ENCODE measurements at places on chromosomes 5 and 9.

- no peak for DNase-seq
Observed at GRCh38 chr5:39399135-39400036, 25.4 kb downstream of the DAB2 start.

GRCh38 chr5:165805756-165806155 lies 2300.3 kb downstream of the MAT2B start:
- DNase-seq, result no peak

DNA sequence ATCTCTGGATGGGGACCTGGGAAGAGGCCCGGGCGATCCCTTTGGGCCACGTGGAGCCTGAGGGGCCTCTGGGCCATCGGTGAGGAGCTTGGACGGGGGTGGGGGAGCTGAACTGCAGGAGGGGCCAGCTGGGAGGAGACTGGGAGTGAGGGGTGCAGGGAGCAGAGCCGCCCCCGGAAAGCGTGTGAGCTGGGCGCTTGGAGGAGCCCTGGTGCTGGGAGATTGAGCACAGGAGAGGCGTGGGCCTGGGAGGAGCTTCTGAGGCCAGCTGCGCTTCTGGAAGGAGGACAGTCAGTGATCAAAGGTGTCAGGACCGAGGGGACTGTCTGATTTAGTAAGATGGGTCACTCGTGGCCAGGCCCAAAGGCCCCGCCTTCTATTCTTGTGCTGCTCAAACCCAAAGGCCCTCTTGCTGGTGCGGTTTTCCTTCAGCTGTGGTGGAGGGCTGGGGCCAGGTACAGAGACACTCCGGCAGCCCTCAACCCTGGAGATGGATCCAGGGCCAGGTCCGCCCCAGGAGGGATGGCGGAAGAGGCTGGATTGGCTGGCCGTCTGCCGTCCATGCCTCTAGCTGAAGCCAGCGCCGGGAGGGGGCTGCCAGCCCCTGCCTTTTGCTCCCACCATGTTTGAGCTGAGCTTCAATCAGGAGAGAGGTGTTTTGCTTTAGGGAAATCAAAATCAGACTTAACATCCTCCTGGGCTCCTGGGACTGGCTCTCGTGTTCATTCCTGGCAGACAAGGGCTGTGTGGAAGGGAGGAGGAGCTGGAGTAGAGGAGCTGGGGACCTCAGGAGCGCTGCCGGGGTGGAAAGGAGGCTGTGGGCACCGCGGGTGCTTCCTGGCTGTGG lies 21.6 kb downstream of the NCS1 start:
- no peak for DNase-seq

DNA sequence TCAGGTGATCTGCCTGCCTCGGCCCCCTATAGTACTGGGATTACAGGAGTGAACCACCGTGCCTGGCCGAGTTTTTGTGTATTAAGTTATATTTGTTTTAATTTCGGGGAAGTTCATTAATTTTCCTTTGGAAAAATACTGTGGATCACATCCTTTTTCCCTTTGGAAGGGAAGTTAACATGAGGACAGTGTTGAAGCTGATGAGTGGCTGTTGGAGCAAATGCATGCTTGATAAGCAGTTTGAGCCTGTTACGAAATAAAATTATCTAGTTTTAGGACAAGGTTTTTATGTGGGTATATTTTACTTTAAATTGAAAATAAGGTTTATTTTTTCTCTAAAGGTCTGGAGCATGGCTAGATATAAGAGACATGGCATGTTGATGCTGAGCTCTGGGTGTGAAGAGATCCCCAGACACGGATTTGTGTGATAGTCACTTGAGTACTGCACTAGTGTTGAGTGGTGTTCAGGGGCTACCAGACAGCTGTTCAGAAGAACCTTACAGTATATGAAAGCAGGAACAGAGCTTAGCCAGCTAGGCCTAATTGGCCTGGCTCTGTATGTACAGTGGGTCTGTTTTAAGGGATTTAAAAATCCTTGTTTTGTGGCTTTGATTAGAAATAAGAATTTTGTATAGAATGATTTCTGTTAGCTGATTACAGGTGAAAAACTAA lies 17.4 kb downstream of the LMNB1 start:
- no peak for DNase-seq

DNA sequence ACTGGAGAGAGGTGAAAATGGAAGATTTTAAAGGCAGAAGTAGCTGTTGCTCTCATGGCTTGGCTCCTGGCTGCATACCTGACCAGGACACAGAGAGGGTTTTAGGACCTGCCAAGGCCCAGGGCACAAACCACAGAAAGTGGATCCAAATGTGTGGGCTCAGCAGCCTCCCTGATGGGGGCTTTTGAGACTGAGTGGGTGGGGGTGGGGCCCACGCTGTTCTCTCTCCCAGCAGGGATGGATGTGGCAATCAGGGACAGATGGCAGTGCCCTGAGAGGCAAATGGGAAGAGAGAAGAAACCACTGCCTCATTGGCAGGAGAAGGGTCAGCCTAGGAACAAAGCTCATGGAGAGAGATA lies 34.9 kb upstream of the TIFAB start:
- DNase-seq, result no peak

GRCh38 chr5:105448271-105448670 lies 1885.7 kb upstream of the NUDT12 start:
- DNase-seq, result no peak

GRCh38 chr9:132518626-132519025 lies 63.8 kb upstream of the BARHL1 start:
- DNase-seq, result no peak

DNA sequence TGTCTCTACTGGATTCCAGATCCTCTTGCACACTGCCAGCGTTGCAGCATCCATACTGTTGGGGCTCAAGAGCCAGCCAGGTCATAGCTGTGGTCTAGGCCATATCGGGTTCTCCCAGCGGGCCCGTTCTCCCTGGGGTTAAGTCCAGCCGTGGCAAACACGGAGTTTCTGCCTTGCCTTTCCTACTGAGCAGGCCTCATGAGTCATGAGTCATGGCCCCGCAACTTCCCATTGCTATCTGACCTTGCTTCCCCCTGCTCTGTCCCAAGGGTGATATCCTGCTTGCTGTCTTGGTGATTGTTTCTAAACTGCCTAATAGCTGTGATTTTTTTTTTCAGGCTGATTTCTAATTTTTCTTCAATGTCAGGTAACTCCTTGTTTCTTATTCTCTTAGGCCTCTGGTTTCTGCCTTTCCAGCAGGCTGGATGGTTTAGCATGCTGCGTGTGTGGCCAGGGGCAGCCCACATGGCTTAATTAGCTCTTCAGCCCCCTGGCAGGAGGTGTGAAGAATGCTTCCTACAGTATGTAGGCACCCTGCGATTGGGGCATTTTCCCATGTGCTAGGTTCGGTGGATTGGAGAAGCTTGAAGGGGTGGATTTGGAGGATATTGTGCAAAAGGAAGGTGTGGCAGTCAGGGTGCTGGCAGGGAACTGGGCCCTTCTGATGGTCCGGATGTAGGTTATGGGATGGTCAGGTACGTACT lies 18.7 kb downstream of the DAPK1 start:
- no peak for DNase-seq

DNA sequence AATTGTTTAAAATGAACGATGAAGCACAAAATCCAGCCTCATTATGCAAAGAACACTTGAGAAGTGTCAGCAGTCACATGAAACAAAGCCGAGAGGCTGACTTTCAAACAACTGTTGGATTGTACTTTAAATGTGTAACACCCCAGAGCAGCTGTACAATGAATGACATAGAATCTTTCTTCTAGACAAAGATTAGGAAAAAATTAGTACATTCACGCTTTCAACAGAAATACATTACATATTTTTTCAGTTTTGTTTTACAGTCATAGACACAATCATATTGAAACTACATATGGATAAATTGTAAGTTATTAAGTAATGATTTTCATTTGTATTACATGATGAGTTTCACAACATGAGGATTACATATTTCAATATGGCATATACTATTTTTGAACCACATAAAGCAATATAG lies 10.6 kb upstream of the AGXT2 start:
- DNase-seq, result no peak

GRCh38 chr9:111599092-111599954 lies at the start of gene PTGR1:
TSS of gene PTGR1 (minus strand) at chr9:111599647. CDS start at chr9:111597422, 2,225 bp downstream.
- no peak for DNase-seq

- DNase-seq, result no peak
Observed at GRCh38 chr5:143748516-143748915, 63.4 kb upstream of the HMHB1 start.

DNA sequence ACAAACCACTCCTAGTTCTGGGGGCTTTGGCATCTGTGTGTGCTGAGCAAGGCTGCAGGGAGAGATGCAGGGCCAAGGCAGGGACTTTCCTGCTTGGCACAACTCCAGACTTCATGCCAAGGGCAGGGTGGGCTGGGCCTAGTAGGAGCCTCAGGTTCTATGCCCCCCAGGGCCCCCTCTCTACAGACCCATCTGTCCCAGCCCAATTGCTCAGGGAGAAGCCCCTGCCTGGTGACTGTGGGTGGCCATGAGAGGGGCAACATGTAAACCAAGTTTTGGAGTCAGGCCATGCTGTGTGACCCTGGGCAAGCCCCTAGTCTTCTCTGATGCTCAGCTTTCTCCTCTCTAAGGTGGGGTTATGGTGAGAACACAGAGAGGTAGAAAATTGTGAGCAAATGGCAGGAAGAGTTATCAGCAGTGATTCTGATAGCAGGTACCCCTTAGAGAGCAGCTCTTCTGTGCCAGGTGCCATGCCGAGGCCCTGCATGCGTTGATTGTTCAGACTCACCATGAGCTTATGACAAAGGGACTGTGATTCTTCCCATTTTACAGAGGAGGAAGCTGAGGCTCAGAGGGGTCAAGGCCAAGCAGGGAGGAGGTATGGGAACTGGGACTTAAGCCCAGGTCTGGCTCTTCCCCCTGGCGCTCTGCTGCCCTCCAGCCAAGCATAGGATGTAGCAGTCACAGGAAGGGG lies 5.2 kb downstream of the OLFML2A start:
- no peak for DNase-seq

- DNase-seq, result no peak
Observed at GRCh38 chr9:109767404-109767803, 12.6 kb upstream of the PALM2AKAP2 start.

GRCh38 chr5:174610968-174611367 lies 113.4 kb upstream of the MSX2 start:
- DNase-seq, result no peak

DNA sequence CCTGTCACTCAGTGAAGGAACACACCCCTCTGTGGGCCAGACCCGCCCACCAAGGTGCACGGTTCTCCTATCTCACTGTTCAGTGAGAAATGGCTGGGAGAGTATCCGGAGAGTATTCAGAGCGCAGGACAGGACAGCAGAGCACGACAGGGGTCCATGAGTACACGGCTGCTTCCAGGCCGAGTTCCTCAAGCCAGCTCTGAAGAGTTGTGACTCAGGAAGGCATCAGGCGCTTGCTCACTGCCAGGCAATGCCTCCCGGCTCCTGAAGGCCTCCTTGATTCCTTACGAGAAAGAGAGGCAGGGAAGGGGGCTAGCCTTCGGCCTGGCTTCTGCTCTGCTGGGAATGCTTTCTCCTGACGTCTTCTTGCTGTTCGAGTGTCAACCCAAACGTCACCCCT lies 132.1 kb upstream of the PPP1R26 start:
- no peak for DNase-seq

DNA sequence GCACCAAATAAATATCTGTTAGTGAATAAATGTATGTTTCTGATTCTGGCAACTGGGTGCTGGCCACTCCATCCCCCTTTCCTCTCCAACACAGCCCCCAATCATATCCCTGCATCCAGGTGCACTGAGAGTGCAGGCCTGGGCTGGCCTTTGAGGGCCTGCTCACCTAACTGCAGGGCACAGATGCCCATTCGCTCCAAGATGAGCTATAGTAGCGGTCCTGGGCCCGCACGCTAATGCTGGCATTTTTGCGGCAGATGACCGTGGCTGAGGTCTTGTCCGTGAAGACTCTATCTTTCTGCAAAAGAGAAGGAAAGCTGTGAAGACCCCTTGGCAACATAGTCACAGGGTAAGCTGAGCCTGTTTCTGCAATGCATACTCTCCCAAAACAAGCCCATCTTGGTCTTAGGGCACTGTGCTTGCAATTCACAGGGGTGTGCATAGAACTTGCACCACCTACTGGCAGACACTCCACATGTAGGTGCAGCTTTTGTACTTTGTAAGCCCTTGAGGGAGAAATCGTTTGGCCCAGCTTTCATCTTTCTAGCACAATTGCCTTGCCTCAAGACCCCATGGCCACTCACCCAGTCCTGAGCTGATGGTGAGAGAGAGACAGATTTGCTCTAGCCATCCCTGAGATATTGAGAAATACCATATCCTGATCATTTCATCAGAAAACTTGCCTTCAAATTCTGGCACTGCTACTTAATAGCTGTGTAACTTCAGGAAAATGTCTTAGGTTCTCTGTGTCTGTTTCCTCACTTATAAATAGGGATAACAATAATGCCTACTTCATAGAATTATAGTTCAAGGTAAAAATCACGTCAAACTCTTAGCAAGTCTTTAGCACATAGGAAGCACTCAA lies 13.5 kb downstream of the IL12B start:
- DNase-seq, result peak; percentile 5

- DNase-seq, result no peak
Observed at GRCh38 chr9:137014776-137015539, 13.1 kb downstream of the ABCA2 start.

GRCh38 chr9:105439428-105439827 lies 8.4 kb upstream of the FSD1L start:
- no peak for DNase-seq

- no peak for DNase-seq
Observed at GRCh38 chr9:123164285-123164684, 104.1 kb downstream of the STRBP start.

DNA sequence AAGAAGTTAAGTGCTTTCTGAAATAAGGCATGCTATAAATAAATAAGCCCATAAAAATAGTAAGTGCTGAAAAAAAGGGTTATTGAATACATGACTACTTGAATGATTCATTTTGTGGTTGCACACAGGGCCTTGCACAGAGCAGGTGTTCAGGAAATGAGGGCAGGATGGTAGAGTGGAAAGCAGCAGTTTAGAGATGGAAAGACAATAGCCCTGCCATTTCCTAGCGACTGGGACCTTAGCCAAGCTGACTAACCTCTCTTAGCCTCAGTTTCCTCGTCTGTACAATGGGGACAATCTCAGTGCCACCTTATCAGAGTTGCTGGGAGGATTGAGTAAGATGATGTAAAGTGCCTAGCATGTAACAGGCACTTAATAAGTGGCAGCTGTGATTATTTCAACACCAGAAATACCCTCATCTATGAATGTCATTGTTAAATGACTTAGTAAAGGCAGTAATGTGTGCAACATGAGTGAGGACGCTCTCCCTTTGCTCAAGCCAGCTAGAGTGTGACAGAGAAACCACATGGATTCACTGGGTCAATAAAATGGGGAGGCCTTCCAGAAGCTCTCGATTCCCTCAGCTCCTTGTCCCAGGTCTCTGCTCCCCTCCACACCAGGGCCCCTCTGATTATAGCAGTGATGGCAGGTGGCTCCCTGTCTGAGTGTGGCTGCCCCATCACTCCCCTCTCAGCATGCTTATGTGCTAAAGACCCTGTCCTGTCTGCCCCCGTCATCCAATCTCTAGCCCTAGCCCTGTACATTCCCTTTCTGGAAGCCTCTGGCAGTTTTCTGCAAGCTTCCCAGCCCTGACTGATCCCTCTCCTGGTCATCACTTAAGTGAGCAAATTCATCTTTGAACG lies 16.0 kb upstream of the PHF19 start:
- DNase-seq, result peak; percentile 48

GRCh38 chr9:36933676-36934215 lies 100.3 kb downstream of the PAX5 start:
- DNase-seq, result no peak

GRCh38 chr9:129933185-129934040 lies 98.2 kb downstream of the USP20 start:
- no peak for DNase-seq

GRCh38 chr9:91307279-91307678 lies 54.4 kb downstream of the AUH start:
- no peak for DNase-seq

GRCh38 chr5:143585970-143586369 lies 182.5 kb upstream of the NR3C1 start:
- no peak for DNase-seq

All from stimulated activated naive CD4-positive, alpha-beta T cell treated with Interleukin-2 at 50 U/mL for 16 hours (primary cell).